ENCODE measurements at places on chromosomes 1 and 21.

DNA sequence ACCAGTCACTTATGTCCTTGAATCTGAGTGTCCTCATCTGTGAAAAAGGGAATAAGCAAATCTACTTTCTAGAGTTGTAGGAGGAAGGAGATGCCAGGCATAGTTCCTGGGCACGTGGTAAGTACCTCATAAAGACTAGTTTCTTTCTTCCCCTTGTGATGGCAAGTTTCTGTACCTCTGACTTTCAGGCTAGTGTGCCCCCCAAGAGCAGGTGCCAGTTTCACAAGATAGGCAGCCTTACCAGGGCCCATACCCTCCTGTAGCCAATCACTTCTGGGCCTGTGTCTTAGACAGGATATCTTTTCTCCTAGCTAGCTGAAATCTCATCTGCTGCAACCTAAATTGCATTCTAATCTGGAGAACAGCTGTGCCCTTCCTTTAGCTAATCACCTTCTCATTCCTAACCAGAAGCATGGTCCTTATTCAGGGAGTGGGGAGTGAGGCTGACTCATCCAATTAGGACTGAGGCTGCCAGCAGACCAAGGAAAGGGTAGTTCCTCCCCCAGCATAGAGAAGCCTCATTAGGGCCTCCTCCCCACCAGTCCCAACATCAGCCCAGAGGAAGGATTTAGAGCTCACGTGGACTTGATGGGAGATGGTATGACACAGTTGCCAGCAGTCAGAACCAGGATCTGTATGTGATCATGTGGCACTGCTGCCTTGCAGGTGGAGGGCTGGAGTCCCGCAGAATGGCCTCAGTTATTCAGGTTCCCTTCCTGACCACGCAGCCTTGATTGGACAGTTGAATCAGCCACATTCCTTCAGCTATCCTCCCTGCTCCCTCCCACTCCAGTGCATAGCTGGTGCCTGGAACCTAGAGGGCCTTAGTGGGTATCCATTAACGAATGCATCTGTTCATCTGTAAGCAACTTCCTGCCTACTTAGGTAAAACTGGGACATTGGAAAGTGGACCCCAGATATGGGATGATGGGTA lies 7.9 kb downstream of the KLHDC8A start:
- DNase-seq: no peak

DNA sequence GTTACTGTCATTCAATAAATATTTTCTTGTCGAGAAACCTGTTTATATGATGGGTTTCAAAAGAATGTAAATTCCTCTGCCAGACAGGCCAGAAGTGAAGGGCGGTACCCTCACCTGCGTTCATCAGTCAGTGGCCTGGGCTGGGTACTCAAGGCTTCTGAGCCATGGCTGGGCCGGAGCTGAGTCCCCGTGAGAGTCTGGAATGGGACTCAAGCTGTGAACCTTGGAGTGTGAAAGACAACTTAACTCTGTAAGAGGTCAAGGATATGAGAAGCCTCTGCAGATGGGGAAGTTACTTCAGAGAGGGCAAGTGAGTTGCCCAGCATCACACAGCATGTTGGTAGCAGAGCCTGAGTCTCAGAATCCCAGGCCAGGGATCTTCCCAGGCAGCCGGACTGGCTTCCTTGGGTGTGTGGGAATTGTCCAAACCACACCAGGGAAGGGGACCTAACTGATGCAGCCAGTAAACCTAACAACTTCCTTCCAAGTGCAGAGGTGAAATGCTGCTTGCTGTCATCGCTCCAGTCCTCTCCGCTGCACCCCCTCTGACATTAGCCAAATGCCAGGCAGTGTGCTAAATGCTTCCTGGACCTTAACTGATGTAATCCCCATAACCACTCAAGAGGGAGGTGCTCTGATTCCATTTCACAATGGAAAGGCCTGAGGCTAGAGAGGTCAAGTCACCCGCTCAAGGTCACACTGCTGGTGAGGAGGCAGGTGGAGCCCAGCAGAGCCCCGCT lies 4.8 kb downstream of the DISP3 start:
- no peak for DNase-seq

GRCh38 chr1:230728710-230729392 lies 14.9 kb upstream of the AGT start:
- peak; percentile 55 for DNase-seq

- DNase-seq: no peak
Measured at GRCh38 chr1:204670152-204670927, 15.2 kb downstream of the LRRN2 start.

GRCh38 chr1:169112241-169112640 lies 5.8 kb downstream of the ATP1B1 start:
- DNase-seq: no peak

GRCh38 chr1:87588495-87588894 lies 259.8 kb downstream of the LMO4 start:
- DNase-seq: no peak

GRCh38 chr1:81834921-81835698 lies 34.4 kb downstream of the ADGRL2 start:
- DNase-seq: no peak

- DNase-seq: no peak
Measured at GRCh38 chr1:113875714-113876113, 4.2 kb upstream of the PTPN22 start.

- no peak for DNase-seq
Measured at GRCh38 chr1:161185732-161186311, 8.5 kb upstream of the B4GALT3 start.

DNA sequence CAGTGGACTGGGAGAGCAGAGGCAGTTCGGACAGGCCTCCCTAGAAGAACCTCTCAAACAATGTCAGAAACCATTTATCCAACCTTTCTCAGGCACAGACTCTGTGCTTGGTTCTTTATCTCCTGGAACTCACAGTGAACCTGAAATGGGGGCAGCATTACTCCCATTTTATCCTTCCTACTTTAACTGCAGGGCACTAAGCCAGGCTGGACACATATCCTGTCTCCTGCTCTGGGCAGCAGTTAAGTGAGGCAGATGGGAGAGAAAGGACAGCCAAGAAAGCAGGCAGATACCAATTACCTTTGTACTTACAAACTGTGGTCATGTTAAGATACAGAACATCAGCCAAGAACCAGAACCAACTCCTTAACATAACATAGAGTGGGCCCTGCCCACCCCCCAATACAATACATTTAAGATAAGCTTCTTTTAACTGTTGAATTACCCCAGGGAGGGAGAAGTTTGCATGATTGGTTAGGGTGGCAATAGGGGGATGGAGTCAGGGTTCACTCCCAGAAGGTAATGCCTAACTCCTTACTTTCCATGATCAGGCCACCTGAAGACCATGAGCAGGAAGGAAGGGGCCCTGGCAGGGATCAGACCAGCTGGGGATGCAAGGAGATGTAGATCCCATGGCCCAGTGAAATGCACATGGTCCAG lies 10.9 kb downstream of the KDF1 start:
- no peak for DNase-seq

DNA sequence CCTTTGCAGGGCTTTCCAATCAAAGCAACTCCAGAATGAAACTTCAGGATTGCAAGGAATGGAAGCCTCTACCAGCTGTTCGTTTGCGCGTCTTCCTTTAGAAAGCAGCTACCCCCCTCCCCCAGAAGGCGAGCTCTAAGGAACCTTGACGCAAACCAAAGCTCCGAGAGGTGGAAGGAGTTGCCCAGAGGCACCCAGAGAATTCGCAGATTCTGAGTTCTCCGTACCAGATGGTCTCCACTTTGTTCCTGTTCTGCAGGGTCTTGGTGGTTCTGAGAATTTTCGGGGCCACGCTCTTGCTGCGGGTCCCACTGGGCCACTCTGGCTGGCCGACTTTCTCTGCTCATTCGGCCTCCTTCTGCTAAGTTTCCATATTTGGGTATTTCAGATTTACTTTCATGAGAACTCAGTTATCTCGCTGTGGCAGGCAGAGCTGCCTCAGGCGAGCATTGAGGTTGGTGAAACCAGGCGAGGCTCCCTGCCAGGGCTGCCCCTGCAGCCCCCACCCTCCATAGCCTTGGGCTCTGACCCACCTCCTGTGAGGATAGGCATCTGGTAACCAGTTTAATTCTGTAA lies 801 bp downstream of the TRAF5 start:
- DNase-seq: no peak

DNA sequence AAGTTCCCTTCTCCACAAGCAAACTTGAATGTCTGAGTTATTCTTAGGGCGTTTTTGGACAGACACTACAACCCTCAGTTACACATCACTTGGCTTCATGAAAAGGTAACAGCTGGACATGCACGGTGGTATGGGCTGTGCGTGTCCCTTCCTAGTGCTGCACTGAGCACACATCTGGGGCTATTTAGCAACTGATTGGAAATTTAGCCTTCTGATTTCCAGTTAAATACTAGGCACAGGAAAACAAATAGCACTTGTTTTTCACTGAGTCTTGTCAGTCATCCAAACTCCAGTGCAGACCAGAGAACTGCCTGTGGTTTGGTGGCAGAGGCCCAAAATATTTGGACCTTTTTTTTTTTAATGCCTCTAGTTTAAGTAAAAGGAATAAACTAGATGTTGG lies 134.7 kb downstream of the TGFBR3 start:
- no peak for DNase-seq

DNA sequence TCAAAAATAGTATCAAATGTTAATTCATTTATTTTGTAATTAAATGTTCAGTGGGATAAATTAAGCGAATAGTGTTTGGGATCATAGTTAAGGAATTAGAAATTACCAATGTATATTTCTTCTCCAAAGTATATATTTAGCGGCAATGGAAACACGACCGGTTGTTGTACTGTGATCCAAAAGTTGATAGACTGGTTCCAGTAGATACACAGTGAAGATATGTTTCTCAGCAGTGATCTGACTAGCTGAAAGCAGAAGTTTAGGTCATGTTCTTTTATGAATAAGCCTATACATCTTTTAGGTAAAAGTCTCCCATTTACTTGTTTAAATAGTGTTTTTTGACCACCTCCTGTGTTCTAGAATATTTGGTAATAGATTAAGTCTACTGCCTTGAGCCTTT lies 8.8 kb downstream of the USP16 start:
- no peak for DNase-seq

DNA sequence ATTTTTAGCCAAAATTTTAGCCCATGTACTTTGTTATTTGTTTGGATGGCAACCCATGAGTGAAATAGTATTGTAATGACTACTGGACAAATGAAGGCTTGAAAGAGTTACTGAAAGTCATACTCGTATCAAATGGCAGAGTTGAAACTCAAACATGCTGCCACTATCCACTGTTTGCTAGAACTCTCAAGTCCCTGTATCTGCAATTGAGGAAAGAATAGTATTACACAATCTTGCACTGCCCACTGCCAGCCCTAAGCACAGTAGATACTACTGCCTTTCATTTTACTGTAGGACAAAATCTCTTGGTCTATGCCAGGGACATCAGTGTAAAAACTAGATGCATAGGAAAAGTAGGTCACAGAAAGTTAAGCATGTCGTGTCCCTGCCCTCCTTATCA lies 581.1 kb upstream of the PLXNA2 start:
- DNase-seq: no peak

DNA sequence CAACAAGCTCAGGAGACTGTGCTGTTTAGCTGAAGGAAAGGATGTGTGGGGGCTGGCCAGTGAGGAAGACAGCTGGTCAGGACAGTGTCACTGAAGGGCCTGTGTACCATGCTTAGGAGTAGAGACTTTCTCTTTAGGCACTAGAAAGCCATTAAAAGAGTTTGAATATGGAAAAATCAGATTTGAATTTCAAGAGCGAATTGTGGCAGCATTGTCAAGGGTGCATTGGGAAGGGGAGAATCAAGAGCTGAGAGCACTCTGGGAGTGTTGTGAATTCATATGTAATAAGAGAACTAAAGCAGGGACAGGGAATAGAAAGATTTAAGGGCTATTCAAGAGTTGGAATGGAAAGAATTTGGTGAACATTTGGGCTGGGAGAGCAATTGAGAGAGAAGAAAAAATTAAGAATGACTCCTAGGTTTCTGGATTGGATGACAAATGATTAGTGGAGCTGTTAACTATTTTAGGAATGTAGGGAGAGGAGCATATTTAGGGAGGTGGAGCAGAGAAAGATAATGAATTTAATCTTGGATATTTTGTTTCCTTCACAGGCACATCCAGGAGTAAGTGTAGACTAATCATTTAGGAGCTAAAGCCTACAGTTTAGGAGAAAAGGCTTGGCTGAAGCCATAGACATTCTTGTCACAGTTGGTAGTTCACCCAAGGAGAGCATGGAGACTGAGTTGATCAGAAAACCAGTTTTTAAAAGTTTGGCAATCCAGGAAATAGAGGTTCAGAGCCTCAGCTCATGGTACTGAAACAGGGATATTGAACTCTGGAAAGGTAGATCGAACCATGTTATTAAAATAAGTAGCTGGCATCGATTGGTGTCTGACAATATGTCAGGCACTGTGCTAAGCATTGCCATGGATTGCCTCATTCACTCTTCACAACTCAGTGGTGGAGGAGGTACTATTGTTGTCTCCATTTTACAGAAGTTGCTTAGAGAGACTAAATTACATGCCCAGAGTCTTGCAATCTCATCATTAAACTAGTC lies 23.1 kb upstream of the TOR3A start:
- no peak for DNase-seq

- DNase-seq: no peak
Measured at GRCh38 chr1:53552981-53553733, 94.0 kb downstream of the DMRTB1 start.

DNA sequence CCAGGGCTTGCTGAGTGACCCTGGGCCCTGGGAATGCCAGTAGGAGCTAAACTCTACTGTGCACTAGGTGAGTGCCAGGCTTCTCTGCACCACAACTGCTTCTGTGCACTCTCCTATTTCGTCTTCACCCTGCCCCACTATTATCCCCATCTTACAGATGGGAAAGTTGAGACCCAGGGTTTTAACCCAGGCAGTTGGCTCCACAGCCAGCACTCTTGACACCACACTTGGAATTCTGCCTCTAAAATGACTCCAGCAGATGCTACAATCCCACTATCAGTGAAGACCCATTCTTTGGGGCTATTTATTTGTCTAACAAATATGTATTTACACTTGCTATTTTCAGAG lies 56.1 kb downstream of the FOXO6 start:
- no peak for DNase-seq

DNA sequence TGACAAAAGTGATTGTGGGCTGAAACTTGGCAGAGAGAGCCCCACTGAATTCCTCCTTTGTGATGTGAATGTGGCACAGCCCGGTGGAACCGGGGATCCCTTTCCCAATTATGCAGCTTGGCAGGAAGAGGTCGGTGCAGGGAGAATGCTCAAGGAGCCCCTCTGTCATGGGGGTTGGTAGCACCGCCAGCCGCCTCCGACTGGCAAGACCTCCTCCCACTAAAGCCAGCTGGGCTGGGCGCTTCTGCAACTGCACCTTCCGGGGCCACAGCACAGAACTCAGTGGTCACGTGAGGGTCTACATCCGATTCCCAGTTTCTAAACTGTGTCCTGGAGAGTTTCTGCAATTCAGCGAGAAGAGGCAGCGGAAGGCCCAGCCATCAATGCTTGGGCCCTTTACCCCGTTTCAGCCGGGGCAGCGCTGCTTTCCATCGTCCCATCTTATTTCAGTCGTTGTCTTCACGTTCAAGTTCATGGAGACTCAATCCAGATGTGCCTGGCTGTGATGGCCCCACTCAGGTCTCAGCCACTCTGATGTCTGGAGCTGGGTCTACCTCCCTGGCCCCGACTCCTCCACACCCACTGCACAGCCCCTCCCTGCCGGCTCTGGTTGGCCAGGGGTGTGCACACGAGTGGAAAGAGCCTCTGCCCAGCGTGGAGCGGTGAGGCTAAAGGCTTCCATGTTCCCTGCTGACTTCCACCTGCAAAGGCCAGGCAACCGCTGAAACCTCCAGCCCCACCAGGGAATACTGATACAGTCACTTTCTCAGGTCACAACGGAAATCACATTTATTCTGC lies 39.8 kb upstream of the FHAD1 start:
- peak; percentile 67 for DNase-seq

Data from amygdala (tissue), 56 donors.